CD4-positive, alpha-beta memory T cell (primary cell): ENCODE measurements at places on chromosomes 13 and 19. TPM values are rescaled to one million over a fixed set of nuclear protein-coding genes. Genes with fewer than 3 reads are reported as not detected.
A peak's percentile ranks its signal among the peaks of the same experiment; 100 is the strongest.

DNA sequence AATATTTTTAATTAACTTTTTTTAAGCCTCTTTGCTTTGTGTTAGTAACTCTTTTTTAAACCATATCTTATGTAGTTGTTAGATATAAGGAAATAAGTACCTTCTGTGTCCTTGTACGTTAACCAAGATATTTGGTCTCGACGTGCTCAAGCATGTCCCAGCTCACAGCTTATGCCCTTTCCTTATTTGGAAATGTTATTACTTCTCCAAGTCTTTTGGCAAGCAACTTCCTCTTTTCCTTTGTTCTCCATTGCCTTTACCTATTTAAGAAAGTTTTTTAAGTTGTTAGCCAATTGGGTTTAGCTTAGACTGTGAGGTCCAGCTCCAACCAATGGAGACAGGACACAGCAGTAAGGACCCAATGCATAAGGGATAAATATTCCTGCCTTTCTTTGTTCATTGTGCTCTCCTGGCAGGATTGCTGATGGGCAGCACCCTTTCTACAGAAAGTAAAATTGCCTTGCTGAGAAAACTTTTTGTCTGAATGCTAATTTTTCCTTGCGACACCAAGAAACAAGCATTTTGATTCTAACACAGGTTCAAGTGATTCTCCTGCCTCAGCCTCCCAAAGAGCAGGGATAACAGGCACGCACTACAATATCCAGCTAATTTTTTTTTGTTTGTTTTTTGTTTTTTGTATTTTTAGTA is 5.2 kb downstream of the DKKL1 start:
- no peaks in the 10 kb centered on the region for H3K36me3 ChIP-seq
- H3K27me3 ChIP-seq, result peaks cover 12% of the 10 kb centered on the region
- H3K4me1 ChIP-seq, result peaks cover 6% of the 10 kb centered on the region
- no peak overlapping the region for H3K27ac ChIP-seq

GRCh38 chr19:4267101-4267900 is 11.8 kb upstream of the SHD start:
- H3K27ac ChIP-seq, result no peak overlapping the region
- peak; percentile 57 for DNase-seq
- peaks cover 7% of the 10 kb centered on the region for H3K4me1 ChIP-seq
- H3K27me3 ChIP-seq, result no peaks in the 10 kb centered on the region
- peaks cover 30% of the 10 kb centered on the region for H3K36me3 ChIP-seq

DNA sequence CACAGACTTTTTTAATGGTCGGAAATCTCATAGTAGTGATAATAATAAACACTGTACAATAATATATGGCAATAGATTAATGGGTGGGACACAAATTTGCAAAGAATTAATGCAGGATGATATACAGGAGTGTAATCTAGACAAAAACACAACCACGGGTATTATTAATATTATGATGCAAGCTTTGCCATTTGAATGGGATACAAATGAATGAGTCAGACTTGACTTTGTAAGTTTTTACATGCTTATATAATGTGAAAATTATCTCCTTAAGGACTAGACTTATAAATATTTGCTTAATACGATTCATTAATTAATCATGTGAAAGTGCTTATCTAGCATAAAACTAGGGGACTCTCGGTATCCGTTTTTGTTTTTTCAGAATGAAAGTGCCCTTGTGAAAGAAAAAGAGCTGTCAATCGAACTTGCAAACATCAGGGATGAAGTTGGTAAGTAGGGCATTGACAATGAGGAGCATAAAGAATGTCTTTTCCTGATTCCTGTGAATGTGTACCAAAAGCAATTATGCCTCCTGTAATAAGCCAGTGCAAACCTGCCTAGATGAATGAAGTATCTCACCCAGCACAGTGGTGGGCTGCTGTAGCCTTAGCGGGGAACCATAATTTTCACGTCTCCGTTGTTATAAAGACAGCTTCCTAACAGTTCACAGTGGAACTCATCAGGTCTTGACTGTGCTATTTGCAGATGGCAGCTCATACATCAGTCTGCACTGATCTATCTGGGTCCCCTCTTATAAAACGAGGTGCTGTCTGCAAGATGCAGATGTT is 155.7 kb downstream of the SLC7A1 start:
- H3K27ac ChIP-seq, result no peak overlapping the region
- H3K4me1 ChIP-seq, result no peaks in the 10 kb centered on the region
- no peaks in the 10 kb centered on the region for H3K27me3 ChIP-seq
- H3K36me3 ChIP-seq, result no peaks in the 10 kb centered on the region
- H3K4me3 ChIP-seq, result no peak overlapping the region

GRCh38 chr19:42154471-42155323 is 22.5 kb upstream of the POU2F2 start:
- H3K36me3 ChIP-seq, result no peaks in the 10 kb centered on the region
- H3K27ac ChIP-seq, result no peak overlapping the region
- H3K4me3 ChIP-seq, result no peak overlapping the region
- no peak for DNase-seq
- H3K27me3 ChIP-seq, result no peaks in the 10 kb centered on the region

GRCh38 chr13:45333251-45333976 is 7.6 kb downstream of the TPT1 start:
- H3K4me3 ChIP-seq, result no peak overlapping the region
- peaks cover 98% of the 10 kb centered on the region for H3K4me1 ChIP-seq
- peaks cover 25% of the 10 kb centered on the region for H3K36me3 ChIP-seq
- DNase-seq, result no peak

- peak overlapping the region; percentile 98 for H3K27ac ChIP-seq
- peaks cover 83% of the 10 kb centered on the region for H3K4me1 ChIP-seq
- H3K27me3 ChIP-seq, result no peaks in the 10 kb centered on the region
- DNase-seq, result peak; percentile 62
- peak overlapping the region; percentile 86 for H3K4me3 ChIP-seq
- no peaks in the 10 kb centered on the region for H3K36me3 ChIP-seq
Measured at GRCh38 chr19:13841086-13841961, 35.6 kb upstream of the NANOS3 start.

- H3K4me3 ChIP-seq, result no peak overlapping the region
- H3K36me3 ChIP-seq, result no peaks in the 10 kb centered on the region
- H3K27ac ChIP-seq, result no peak overlapping the region
- H3K4me1 ChIP-seq, result no peaks in the 10 kb centered on the region
- no peaks in the 10 kb centered on the region for H3K27me3 ChIP-seq
Measured at GRCh38 chr13:51246025-51246417, 23.8 kb downstream of the FAM124A start.

- no peaks in the 10 kb centered on the region for H3K4me1 ChIP-seq
- H3K27me3 ChIP-seq, result no peaks in the 10 kb centered on the region
- DNase-seq, result no peak
- H3K4me3 ChIP-seq, result no peak overlapping the region
Measured at GRCh38 chr13:100594731-100595130, 6.1 kb upstream of the GGACT start.

DNA sequence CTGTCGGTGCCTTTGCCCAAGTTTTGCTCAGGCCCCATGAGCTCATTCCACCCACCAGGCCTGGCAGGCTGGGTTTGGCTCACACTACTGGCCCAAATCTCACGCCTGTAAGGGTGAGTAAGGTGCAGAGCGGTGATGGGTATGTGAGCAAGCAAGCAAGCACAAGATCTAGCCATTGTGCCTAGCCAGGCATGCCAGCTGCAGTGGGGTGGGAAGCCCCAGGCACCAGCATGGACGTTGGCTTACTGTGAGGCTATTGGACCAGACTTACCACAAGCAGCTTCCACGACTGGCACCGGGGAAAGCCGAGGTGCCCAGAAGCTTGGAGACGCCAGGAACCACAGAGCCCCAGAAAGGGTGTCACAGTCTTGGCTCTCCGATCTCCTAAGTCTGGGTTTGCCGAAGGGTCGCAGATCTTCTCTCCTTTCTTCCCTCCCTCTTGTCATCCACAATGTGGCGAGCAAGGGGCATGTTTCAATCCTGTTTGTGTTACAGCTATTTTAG is 2659.4 kb upstream of the PCDH20 start:
- no peaks in the 10 kb centered on the region for H3K27me3 ChIP-seq
- H3K4me3 ChIP-seq, result no peak overlapping the region
- no peak for DNase-seq

FGF22 gene
- 1.9 TPM for total RNA-seq

IGFL2 gene
- total RNA-seq, result 0.47 TPM

ZGLP1 gene
- total RNA-seq, result 7.7 TPM
